GM12864 (cell line): ENCODE measurements at places on chromosomes 7 and 10.

GRCh38 chr7:142500366-142500765, 242.5 kb upstream of the PRSS58 start:
- DNase-seq, result no peak

DNA sequence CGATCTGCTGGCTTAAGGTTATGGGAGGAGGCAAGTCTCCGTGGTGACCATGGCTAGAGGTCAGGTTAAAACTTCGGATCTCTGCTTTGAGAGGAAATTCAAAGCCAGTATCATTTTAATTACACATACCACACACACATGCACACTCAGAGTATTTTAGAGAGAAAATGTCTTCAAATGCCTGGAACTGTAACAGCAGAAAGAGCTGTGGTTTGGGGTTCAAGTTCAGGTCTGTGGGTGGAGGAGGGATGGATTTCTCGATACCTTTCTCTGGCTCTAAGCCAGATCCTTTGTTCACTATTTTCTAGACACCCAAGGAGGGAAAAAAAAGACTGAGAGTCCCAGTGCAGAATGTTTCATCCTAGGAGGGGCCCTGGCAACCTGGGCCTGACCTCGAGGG, 32.5 kb downstream of the ARL3 start:
- no peak for DNase-seq

DNA sequence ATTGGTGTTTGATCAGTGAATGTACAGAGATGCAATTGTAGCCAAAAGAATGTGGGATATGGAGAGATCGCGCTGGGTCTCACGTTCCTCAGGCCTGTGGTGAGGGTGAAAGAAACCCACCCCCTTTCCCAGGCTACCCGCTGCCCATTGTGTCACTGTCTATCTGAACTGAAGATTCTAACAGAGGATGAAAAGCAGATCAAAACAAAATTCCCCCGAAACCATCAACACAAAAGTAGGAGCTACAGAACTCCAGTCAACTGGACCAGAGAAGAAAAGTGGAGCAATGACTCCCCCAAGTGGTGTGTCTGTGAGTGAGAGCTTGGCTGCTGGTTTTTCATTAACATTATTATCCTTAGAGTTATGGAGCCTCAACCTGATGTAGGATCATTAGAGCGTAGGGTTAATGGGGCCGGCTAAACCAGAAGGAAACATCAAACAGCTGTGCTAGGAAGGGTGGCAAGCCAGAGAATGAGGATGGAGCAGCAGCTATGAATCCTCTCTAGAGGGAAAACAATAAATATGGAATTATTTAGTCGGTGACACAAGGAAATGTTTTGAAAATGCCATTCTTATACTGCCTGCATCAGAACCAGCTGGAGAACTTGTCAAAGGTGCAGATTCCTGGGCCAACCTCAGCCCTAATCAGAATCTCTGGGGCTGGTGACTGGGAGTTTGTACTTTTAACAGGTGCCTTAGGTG, 38.3 kb downstream of the AKR1B1 start:
- no peak for DNase-seq

DNA sequence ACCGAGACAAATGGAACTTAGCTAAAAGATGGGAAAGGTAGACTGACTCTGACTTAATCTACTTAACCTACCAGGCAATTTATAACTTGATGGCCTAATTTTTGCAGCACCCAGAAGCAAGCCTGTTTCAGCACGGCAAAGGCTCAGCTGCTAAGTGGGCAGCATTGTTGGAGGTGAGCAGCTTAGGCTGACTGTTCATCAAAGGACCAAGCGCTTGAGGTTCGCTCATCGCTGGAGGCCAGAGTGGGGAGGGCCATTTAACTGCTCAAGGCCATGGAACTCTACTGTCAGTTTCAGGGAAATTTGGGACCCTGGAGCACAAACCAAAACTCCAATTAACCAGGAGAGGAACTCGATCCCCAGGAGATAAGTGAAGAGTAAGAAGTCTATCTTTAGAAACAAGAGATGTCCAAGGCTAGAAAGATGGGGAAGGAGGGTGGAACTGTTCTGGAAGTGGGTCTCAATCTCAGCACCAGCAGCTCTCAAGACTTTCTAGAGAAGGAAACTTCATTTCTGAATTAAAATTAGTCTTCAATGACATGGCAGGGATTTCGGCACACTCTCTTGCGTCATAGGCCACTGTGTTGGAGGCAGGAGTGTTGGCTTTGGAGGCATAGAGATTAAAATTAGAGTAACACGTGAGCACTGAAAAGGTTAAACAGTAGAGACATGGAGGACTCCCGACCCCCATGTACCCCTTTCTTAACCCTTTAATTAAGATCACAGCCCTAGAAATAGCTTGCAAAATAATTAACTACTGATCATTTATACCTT, 43.1 kb downstream of the EGFR start:
- DNase-seq, result no peak

DNA sequence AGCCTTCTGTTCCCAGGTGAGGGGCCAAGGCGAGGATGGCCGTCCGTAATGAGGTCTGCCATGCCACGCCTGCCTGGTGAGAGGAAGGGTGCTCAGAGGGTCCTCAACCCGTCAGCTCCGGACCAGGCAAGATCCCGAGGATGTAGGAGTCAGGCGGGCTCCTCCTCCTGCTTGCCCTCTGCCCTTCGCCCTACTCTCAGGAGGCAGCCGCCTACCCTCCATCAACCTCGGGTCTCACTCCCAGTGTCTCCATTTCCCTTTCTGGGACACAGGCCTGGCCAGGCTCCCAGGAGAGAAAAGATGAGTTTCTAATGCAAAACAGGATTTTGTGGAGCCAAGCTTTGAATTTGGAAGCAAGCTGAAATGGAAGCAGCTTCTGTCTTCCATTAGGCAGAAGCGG, 184.0 kb downstream of the PTPN20 start:
- DNase-seq, result no peak

- peak; percentile 62 for DNase-seq
Observed at GRCh38 chr10:110076559-110077318, 69.0 kb downstream of the ADD3 start.

DNA sequence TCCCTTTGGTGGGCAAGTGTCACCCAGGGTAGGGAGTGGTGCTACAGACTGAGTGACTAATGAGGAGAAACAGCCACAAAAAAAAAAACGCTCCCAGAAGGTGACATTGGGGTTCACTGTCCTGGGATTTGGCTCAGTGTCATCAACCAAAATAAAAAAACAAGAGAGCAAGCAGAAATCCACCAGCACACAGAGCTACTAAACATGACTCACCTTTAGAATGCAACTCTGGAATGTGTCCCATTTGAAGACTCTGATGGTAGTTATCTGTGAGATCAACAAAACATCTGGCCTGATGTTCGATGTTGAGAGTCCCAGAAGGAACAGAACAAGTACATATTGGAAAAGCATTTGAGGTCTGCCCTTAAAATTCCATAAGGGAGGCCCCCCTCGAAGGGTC, 200.3 kb upstream of the LYZL2 start:
- DNase-seq, result no peak

DNA sequence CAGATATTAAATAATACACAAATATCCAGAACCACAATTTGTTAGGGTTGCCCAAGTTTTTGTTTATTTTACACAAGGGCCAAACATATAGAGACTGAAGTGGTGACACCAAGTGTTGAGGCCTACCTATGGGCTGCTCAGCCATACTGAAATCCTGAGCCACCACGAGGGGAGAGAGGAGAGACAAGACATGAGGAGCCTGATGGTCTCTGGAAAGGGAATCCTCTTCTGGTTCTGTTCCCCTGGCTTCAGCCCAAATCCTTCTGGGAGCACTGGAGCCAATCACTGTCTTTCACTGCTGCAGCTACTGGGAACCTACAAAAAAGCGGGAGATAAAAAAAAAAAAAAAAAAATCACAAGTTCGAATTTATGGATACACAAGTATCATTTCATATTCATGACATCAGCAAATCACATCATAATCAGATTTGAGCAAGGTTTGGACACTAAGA, 1.9 kb downstream of the SKIDA1 start:
- DNase-seq, result no peak

- DNase-seq, result no peak
Observed at GRCh38 chr7:106683941-106684340, 23.0 kb upstream of the CCDC71L start.

- no peak for DNase-seq
Observed at GRCh38 chr7:128818694-128819093, 11.5 kb upstream of the FLNC start.

DNA sequence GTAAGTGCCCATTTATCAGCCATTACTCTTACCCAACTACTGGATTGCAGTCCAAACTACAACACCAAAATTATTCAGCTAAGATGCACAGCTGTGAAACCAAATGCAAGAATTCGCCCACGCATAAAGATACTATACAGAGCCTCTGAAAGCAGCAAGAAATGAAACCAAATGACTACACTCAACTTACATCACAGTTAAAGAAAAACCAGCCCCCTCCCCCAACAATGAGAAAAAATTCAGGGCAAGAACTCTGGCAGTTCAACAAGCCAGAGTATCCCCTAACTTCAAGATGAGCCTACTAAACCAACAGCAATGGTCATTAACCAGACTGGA, 209.1 kb upstream of the VWC2 start:
- DNase-seq, result peak; percentile 18

DNA sequence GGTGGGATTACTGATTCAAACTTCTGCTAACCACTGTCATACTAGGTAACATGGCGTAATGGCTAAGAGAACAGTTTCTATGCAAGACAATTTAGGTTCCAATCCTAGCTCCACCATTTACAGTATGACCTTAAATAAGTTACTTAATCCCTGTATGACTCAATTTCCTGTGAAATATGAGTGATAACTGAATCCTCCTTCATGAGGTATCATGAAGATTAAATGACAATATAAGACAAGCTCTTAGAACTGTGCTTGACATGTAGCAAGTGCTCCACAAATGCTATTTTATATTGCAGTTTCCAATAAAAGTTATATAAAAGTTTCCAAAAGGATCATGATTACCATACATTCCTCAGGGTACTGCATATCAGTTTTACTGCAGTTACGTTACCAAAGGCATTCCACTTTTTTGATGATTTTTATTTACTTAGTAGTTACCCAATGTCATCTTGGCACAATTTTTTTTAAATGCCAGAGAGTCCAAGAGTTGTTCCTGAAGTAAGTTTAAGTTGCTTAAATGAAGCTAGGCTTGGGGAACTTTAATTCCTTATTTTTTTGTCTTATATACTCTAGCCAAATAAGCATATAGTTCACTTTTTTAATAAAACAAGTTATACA, 7.1 kb downstream of the DOCK4 start:
- no peak for DNase-seq

- DNase-seq, result no peak
Observed at GRCh38 chr7:95209276-95209675, 115.1 kb downstream of the PON1 start.

DNA sequence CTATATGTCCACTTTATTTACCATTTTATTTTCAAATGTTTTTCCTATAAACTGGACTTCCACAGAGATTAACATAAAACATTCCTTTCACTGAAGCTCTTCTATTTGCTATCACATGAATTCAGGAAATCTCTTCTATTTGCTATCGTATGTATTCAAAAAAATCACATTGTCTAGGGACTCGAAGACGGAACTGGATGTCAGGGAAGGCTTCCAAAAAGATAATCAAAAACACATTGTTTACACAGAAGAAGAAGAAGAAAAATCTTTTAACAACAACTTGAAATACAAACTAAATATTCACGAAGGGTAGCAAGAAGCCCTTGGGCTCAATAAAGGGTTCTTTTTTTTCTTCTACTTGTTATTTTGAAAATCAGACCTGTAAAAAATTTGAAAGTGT, 426.1 kb upstream of the LRRN3 start:
- DNase-seq, result no peak

DNA sequence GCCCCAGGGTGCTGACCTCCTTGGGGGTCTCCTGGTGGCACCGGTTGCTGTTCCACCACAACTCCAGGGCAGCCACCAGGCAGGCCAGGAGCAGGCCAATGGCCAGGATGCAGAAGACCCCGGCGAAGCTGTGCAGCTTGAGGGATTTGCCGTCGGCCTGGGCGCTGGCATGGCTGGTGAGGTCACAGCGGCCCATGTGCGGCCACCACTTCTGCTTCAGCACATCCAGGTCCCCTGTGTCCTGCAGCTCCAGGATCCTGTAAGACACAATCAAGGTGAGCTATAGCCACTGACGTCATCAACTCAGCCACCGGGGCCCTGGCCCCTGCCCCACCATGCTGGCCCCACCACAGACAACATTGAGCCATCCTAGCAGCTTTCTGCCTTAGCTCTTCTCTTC, 753.2 kb downstream of the GRID1 start:
- no peak for DNase-seq

- no peak for DNase-seq
Observed at GRCh38 chr7:98568891-98569290, 48.2 kb upstream of the NPTX2 start.

DNA sequence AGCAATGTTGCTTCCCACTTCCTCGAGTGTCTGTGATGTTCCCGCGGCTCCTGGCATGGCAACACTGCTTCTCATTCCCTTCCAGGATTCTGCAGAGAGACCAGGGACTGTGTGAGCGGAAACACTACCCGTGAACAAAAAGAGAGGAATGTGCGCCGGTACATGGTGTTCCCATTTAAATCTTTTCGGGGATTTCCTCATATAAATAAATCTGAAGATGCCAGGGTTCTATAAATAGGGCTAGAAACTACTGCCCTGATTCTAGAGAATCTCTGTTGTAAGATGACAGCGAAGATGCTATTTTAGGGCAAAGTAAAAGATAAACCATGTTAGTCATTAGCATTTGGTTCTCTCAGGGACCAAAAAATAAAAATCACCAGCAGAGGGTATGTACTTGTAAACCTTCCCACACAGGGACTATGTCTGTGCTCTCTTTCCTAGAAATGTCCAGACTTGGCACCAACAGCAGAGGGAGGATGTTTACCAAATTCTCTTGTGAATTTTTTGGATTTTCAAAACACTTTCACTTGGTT, 92.2 kb upstream of the DDC start:
- no peak for DNase-seq

DNA sequence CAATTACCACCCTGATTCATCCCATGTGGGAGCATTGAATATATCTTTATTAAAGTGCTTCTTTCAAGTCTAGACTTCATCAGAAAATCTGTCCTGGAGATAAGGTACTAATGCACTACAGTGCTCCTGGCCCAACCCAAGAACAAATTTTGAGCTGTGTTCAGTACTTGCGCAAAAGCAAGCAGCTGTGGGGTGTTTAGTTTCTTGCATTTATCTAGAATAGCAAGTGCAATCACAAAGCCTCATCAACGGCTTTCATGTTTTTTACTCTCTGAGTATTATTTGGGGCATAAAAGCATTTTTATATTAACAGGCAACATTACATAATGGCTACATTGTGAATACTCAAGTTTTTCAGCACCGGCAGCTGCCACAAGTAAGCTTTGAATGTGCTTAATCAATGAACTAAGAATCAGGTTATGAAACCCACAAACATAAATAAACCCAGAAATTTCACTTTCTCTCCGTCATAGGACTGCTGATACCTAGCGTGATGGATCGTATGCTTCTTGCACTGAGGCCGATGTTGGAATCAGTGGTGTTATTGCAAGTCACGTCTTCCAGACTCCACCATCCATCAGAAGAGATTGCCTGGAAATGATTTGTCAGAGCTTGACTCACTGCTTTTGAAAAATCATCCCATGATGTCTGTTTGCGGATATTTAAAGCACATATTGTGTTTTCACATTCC, 113.1 kb downstream of the CTTNBP2 start:
- DNase-seq, result no peak

GRCh38 chr7:133409421-133409820, 156.5 kb downstream of the EXOC4 start:
- no peak for DNase-seq

GRCh38 chr10:126468467-126468866, 80.2 kb upstream of the ADAM12 start:
- no peak for DNase-seq
